ENCODE measurements at places on chromosomes 6 and 20. TPM values are rescaled to one million over a fixed set of nuclear protein-coding genes. Genes with fewer than 3 reads are reported as not detected.

Gene SS18L1
- 8.1 TPM for total RNA-seq

Gene CFB
- total RNA-seq: 1.8 TPM

Gene OVOL2
- not detected for total RNA-seq

Gene SLC4A11
- total RNA-seq: 0.28 TPM

Gene BPIFA1
- total RNA-seq: not detected

Gene IFT52
- 55.6 TPM for total RNA-seq

Gene PTGIS
- 1.6 TPM for total RNA-seq

Gene METTL24
- total RNA-seq: not detected

Gene DUSP15
- not detected for total RNA-seq

Gene FOXA2
- total RNA-seq: not detected

Gene TRIM15
- not detected for total RNA-seq

Gene SERAC1
- total RNA-seq: 15.6 TPM

Gene PACSIN1
- not detected for total RNA-seq

Gene FAM184A
- not detected for total RNA-seq

Gene SLC17A2
- total RNA-seq: not detected

Gene ANKRD6
- 0.28 TPM for total RNA-seq

All from IMR-90 (cell line).